Liver (tissue), 10 donors: ENCODE measurements at places on chromosomes 3 and 15. TPM values are rescaled to one million over a fixed set of nuclear protein-coding genes. Genes with fewer than 3 reads are reported as not detected.

- H3K27me3 ChIP-seq, result no peaks in the 10 kb centered on the region
- H3K36me3 ChIP-seq, result no peaks in the 10 kb centered on the region
- H3K4me1 ChIP-seq, result no peaks in the 10 kb centered on the region
- DNase-seq, result no peak
- H3K27ac ChIP-seq, result no peak overlapping the region
Observed at GRCh38 chr3:146468671-146469149, 651 bp downstream of the PLSCR2 start.

Gene ZNF501
- total RNA-seq, result 1.6 TPM

DNA sequence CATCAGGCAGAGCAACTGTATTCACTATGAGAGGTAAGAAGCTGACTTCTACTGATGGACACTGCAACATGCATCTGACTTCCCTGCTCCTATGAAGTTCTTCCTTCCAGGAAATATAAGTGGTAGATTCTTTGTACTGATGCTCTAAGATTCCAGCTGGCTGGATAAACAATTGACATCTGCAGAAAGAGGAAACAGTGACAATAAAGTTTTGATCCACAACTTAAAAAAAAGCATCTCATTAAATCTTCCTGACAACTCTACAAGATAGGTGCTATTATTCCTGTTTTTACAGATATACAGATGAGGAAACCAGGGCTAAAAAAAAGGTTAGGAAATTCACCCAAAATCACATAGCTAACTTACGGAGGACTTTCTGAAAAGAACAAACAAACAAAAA is 142.8 kb downstream of the VPS13C start:
- no peaks in the 10 kb centered on the region for H3K27me3 ChIP-seq
- no peak overlapping the region for H3K4me3 ChIP-seq
- no peak overlapping the region for H3K27ac ChIP-seq
- H3K4me1 ChIP-seq, result no peaks in the 10 kb centered on the region
- DNase-seq, result no peak
- peaks cover 35% of the 10 kb centered on the region for H3K36me3 ChIP-seq

DNA sequence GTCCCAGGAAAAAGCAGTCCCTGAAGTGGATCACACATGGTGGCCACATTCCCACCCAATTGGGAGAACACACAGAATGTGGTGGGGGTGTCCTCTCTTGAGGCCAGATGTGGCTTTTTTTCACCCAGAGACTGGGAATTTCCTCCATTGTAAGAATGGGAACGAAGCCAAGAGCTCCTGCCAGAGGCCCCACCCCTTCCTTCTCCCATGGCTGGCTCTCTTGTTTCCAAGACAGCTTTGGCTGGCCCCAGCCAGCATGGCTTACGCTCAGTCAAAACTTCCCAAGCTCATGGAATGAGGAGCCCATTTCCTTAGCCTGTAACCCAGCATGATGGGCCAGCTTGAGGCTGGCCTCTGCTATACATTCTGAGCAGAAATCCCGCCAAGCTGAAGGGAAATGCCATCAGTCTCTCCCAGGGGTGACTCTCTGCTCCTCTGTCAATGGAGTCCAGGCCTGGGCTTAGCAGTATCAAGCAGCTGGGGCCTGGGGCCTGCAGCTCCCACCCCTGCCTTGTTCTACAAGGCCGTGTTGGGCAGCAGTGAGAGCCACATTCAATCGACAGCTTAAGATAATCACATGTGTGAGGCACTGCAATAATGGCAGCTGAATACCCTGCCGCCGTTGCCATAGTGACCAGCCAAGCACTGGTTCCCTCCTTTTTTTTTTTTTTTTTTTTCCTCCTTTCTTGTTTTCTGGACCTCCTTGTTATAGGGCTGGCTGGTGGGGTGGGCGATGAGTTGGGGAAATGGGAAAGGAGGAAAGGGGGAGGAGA is 142.4 kb downstream of the EPHB1 start:
- H3K4me3 ChIP-seq, result no peak overlapping the region
- DNase-seq, result no peak
- H3K4me1 ChIP-seq, result no peaks in the 10 kb centered on the region
- no peak overlapping the region for H3K27ac ChIP-seq
- H3K27me3 ChIP-seq, result no peaks in the 10 kb centered on the region
- no peaks in the 10 kb centered on the region for H3K36me3 ChIP-seq

Gene HESX1
- 0.17 TPM for total RNA-seq
